COLO829 (cell line): ENCODE measurements at places on chromosomes 7 and 10.

GRCh38 chr7:116505823-116506222 lies 6.3 kb downstream of the CAV2 start:
- no peak for DNase-seq

- no peak for DNase-seq
These were observed 22.0 kb downstream of the ADGRA1 start for GRCh38 chr10:133109711-133110110.

DNA sequence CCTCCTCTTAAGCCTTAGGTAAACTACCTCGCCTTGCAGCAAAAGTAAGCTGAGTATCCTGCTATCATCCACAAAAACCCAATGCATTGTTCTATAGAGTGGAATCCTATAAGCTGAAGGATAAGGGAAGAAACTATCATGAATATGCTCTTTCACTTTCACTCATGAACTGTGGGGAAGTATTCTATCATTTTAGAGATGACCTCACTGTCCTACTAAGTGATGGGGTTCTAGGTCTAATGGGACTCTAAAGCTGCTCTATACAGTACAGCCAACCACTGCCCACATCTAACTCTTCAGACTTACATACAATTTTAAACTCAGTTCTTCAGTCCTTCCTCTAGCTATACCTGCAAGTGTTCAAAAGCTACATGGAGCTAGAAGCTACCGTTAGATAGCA lies 16.2 kb downstream of the MKRN1 start:
- no peak for DNase-seq

DNA sequence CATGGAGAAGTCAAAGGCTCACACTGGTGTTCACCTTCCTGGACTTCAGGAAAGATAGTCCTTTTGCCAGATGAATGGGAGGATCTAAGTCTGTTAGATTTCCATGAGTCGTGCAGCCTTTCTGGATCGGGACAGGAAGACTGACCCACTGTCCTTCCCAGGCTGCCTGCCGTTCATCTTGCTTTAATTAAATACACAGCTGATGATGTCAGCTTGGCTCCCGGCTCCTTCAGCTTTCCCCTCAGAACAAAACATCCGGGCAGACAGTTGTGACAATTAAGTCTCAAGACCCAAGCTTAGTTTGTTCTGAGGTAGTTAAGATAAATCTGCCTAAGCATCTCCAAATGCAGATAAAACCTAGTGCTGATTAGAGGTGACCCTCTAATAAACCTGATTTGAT lies 58.6 kb downstream of the AUTS2 start:
- no peak for DNase-seq

DNA sequence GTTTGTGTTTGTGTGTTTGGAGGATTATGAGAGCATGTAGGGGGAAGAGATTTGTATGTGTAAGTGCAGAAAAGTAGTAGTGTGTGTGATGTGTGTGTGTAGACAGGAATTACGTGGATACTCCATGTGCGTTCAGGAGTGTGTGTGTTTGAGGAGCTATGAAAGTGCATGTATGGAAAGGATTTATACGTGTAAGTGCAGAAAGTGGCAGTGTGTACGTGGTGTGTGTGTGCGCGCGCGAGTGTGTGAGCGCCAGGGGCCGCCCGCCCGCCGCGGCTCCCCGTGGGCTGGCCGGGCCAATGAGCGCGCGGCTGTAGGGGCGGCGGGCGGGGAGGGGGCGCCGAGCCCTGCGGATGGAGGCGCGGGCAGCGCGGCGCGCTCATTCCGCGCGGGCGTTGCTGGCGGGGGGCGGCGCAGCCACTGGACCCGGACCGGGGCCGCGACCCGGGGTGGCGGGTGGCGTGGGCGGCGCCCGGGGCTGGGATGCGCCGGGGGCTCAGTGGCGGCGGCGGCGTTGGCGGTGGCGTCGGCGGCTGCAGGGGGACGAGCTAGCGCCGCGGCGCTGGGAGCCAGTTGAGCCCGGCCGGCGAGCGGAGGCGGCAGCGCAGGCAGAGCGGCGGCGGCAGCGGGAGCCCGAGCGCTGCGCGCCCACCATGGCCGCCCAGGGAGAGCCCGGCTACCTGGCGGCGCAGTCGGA lies at the start of gene BICC1:
Gene BICC1, plus strand, starts transcription at position 382 of the 697 bp plus-strand sequence. Its CDS starts 272 bp downstream, at position 654.
- no peak for DNase-seq

- no peak for DNase-seq
These were observed 161.4 kb downstream of the GFRA1 start for GRCh38 chr10:116111483-116112095.

DNA sequence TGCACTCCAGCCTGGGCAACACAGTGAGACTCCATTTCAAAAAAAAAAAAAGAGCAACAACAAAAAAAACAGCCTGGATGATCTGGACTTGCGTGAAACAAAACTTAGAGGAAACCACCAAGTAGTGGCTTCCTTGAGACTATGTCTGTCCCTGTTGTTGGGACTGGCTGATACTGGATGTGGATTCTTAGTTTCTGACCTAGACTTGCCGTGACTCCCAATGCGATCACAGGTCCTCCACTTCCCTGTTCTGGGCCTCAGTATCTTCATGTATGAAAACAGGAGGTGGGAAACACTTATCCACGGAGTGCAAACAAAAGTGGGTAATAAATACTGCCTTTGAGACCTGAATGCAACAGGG lies 125.7 kb downstream of the PRPF18 start:
- no peak for DNase-seq

DNA sequence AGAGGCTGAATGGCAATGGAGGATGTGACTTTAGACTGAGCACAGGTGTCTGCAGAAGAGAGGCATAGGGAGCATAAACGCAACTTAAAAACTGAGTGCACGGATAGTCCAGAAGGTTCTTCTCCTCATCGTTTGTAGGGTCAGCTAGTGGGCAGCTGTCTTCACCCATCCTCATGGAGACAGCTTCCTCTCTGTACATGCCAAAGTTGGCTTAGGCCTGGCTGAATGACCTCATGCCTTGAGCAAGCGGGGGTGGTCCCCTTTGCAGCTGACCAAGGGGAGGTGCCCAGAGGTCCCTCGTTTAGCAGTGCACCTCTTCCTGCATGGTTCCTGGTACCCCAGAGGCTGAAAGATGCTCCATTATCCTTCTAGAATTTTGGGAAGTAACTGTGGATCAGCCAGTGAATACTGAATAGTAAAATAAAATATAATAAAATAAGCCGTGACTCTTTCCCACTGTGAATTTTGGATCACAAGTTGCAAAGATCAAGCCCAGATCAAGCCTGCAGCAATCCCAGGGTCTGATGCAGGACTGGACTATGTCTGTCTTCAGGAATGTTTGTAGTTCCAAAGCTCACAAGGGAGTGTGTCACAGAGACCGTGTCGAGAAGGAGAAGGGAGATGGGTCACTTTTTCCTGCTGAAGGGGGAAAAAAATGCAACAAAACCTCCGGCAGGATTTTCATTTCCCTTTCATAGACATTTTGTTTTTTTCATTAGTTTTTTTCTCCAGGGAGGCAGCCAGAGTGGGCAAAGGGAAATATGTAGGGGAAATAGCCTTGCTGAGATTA lies 295.3 kb upstream of the MKI67 start:
- no peak for DNase-seq

- DNase-seq, result no peak
These were observed 64.4 kb upstream of the SFMBT2 start for GRCh38 chr10:7475046-7475911.

DNA sequence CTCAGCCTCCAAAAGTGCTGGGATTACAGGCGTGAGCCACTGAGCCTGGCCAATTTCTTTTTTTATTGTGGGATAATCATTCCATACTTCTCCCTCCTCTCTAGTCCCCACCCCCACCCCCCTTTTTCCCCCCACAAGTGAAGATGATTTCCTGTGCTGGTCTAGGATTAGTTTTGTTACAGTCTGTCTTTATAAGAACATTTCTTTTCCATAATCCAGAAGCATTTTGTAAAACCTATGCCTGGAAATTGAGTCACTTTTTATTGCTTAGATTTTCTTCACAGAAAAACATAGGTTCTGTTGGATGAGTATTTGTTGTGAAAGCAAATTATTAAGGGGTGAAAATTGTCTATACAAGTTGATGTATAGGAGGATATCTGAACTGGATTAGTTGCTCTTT lies 98.9 kb downstream of the KAT6B start:
- DNase-seq, result no peak

DNA sequence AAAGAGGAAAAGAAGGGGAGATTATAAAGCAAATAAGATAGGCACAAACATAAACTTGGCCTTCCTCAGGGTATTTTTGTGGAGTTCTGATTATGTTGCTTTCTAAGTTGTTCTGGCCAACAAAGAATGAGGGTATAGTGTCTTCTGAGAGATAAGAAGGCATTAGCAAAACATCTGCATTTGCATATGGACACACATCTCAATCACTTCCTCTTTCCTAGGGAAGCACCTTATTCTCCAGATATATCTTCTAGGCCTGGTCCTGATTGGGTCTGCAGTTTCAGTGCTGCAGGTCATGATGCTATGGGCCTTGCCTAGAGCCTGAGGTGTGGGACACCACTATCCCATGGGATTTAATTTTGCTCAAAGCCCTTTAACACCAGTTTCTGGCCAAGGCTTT lies 308.8 kb upstream of the PHYHIPL start:
- DNase-seq, result no peak

GRCh38 chr7:102287111-102287980 lies 678 bp downstream of the SH2B2 start:
- DNase-seq, result no peak

DNA sequence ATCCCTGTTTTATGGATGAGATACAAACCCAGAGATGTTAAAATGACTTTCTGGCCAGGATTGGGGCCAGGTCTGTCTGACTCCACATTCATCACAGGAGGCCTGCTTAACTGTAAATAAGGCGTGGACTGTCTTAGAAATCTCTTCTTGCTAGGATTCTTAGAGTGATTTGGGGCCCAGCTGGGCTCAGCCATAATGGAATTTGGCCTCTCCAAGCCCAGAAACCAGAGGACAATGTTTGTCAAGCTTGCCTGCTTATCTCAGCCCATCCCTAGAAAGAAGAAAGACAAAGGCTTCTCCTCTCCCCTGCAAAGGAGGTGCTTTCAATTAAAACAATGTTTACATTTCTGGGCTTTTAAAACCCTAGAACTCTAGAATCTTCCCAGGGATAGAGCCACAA lies 2.9 kb downstream of the HABP2 start:
- DNase-seq, result no peak
